ENCODE measurements at places on chromosomes 6 and 20.
A peak's percentile ranks its signal among the peaks of the same experiment; 100 is the strongest.

DNA sequence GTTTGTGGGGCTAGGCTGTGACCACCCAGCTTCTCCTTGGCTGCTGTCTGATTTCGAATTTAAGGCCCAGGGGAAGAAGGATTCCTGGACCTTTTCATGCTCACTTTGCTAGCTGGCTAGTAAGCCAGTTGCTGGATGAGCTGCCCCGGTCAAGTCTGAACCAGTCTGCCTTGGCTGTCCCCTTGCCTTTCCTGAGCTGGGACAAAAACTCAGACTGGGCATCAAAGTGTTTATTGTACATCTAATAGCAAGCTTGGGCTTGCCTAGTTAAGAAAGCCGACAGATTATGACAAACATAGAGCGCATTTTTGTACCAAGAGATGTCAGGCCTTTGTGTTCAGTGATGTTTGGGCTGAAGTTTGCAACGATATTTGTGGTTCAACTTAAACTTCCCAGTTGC lies 750 bp upstream of the PAK5 start:
- DNase-seq: no peak

DNA sequence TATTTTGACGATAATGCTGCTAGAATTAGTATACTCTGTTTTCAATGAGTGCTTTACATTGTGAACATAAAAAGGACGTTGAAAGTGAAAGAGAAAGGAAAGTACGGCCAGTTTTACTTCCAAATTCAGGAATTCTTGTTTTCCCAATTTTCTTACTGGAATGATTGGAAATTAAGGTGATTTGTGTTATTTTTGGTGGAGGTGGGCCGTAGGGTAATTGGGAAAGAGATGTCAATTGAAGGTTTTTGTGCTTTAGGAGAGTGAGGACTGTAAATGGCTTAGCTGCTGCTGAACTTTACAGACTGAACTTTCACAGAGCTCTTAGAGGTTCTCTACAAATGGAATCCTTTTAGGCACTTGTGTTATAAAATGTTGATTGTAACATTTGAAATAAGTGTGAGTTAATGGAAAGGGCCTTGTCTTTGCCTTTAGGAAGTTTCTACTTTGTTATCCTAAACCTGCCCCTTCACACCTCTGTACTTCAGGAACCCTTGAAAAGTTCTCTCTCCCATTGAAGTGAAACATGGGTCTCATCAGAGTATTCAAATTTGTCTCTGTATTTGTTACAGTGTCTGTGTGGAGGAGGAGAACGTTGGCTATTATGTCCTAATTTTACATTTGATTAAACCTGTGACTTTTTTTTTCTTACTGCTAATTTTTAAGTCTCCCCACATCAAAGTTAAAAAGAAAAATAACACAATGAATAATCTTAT lies 256.4 kb downstream of the ARID1B start:
- DNase-seq: no peak

GRCh38 chr6:142843361-142843760 lies 101.6 kb downstream of the HIVEP2 start:
- no peak for DNase-seq

GRCh38 chr20:62416651-62417637 lies 9.9 kb upstream of the CABLES2 start:
- no peak for DNase-seq

DNA sequence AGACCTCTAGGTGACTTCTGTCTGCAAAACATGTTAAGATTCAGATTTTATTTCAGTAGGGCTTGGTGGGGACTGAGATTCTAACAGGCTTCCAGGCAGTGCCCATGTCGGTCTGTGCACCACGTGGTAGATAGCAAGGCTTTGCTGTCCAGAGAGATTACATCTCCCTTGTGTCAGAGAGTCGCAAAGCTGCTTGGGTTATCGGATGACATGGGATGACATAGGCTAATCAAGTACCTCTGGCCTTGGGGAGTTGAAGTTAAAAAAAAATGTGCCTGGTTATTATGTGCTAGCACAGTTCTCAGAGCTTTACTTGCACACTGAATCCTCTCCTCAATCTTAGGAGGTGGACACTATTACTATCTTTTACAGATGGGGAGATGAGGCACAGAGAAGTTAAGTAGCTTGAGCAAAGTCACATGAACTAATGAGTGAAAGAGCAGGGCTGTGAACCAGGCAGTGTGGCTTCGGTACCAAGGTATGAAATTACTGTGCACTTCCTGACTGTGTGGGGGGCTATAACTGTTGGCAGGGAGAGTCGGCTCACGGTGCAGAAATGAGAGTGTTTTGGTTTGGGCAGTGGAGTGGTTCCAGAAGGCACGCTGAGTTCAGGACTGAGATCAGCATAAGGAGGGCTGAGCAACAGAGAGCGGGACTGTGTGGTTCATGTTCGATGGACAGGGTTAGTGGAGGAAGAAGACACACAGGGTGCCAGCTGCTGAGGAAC lies 41.1 kb downstream of the FARS2 start:
- peak; percentile 13 for DNase-seq

DNA sequence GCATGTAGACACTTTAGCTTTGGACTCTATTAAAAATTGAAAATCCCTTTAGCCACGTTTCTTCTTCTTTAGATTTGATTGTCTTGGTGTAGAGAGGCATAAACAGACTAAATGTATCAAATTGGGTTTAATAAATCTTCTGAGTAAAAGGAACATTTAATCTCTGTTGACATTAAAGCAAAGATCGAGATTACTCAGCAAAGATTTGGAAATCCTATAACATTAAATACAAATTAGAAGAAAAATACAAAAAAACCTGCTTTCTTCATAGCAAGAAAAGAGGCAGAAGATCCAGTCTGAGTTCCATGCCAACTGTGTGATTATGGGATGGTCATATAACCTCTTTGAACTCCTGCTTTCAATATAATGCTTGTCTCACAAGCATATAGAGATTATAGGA lies 172.3 kb downstream of the GJA1 start:
- no peak for DNase-seq

DNA sequence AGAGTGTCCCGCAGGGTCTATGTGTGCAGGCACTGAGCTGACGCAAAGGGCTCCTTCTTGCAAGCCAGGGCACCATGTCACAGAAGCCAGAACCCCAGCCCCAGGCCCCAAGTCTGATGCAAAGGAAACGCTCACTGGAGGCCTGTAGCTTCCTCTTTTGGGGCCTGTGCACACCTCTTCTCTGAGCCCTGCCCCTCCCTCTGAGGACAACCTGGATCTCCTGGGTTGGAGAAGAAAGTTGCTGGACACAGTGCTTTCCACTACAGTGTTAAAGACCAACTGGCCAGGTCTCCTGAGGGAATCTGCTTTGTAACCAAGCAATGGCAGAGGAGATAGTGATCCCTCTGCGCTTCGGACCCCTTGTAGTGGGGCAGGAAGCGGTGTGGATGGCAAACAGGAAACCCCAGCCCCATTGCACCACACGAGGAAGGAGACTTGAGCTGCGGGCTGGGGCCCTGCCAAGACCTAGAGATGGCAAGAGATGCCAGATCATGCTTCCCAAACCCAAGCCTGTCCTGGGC lies 90.0 kb downstream of the PRND start:
- peak; percentile 52 for DNase-seq

- DNase-seq: no peak
Observed at GRCh38 chr6:91565207-91565606, 978.3 kb upstream of the MAP3K7 start.

- DNase-seq: no peak
Observed at GRCh38 chr6:168118935-168119334, 39.9 kb upstream of the FRMD1 start.

DNA sequence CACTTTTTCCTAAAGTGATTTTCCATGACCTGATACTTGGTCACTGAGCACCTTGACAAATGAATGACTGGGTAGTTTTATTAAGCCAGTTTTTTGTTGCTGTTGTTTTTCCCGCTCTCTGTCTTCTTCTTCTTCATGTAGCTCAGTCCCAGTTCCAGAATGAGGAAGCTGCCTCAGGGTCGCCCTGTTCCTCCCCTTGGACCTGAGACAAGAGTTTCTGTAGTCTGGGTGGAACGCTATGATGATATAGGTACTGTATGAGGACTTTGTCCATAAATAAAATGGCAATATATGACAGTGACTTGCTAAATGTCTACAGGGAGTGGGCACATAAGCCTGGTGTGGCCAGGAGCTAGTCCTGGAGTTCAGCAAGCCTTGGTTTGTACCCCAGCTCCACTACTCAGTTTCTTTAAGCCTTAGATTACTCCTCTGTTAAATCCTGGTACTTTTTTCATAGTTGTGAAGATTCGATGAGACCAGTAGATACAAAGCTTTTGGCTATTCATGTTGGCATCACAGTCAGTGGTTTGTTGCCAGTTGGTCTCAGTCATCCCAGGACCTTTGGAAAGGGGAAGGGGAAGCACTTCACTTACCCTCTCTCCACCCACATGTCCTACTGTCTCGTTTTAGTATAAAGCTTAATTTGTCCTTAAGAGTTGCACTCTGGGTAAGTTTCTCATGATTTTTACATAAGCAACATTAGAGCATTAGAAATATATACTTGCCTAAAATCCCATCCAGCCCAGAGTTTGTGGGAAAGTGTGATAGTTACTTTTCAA lies 11.1 kb upstream of the ADIG start:
- DNase-seq: no peak

- no peak for DNase-seq
Observed at GRCh38 chr20:39252035-39252434, 289.9 kb downstream of the DHX35 start.

DNA sequence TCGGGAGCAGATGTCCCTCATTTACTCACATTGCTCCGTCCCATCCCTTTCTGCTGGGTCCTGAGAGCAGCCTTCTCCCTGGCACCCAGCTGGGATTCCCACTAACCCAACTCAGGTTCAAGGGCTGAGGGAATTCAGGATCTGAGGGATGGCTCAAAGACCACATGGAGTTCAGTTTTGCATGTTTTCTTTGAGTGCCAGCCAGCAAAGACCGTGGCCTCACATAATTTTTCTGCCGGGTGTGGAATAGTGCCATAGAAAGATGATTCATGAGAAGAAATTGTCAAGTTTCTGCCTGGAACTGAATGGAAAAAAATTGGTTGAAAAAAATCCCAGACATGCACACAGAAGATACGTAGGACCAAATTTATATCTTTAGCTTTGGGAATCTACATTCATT lies 168.6 kb downstream of the CD83 start:
- no peak for DNase-seq

GRCh38 chr20:4459081-4459480 lies 262.6 kb upstream of the PRND start:
- no peak for DNase-seq

DNA sequence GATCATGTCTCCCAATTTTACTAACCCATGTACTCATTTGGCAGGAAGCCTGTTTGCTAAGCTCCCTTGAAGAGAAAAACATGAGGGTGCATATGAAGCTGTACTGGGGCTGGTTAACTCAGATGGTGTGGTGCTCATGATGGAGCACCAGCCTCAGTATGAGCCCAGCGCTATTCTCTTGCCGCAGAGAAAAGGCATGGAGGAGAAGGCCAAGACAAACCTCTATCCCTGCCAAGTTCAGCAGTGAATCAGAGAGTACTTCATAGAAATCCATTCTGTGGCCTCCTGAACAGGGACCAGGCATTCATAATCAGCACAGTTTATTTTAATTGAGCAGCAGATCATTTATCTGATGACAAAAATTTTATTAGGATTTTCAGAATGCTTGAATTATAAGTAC lies 398.1 kb downstream of the LMBRD1 start:
- DNase-seq: no peak

DNA sequence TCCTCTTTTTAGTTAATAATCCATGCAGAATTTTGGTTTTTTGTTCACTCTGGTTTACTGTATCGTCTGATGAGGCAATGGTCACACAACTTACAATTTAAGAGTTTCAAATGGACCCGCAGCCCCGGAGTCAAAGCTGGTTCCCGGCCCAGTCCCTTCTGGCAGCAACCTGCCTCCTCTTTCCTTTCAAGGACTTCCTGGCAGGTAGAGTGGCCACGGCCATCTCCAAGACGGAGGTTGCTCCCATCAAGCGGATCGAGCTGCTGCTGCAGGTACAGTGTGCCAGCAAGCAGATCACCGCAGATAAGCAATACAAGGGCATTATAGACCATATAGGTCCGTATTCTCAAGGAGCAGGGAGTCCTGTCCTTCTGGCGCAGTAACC lies 218.2 kb downstream of the GJA1 start:
- no peak for DNase-seq

- no peak for DNase-seq
Observed at GRCh38 chr6:145823328-145823944, 8.8 kb upstream of the FBXO30 start.

GRCh38 chr6:3697609-3698008 lies 53.9 kb downstream of the PXDC1 start:
- DNase-seq: no peak

DNA sequence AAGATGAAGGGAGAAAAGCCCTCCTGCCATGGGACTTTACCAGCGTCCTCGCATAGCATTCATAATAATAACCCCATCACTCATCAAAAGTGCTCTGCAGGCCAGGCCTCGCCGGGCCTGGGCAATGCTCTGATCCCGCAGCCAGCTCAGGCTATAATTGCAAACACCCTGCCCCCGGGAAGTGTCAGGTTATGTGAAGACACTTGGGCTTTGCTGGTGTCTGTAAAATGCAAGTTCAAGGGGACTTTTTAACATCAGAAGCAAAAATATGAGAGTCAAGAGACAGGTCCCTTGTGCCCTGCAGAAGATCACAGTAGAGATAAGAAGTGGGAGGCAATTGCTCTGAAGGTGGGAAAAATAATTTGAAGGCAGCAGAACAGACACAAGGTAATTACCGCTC lies 381.0 kb downstream of the MAFB start:
- no peak for DNase-seq

GRCh38 chr20:4091490-4092479 lies 76.4 kb upstream of the RNF24 start:
- no peak for DNase-seq

DNA sequence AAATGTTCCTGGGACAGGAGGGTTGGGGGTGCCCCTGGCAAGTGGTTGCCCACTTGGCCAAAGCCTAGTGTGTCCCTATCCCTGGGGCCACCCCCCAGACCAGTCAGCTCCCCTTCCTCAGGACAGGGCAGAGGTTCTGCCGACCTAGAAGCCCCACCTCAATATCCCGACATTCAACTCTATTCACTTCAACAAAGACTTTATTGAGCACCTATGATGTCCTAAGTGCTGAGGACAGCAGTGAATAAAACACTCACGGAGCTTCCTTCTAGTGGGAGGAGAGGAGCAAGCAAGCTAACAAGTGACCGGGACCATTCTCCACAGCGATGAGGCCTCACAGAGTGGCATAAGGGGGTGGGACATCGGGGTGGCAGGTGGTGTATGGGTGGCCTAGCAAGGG lies 52.7 kb downstream of the GRM4 start:
- DNase-seq: no peak

GRCh38 chr20:9352739-9353138 lies 161.7 kb upstream of the LAMP5 start:
- no peak for DNase-seq

GRCh38 chr6:19336579-19336978 lies 500.6 kb upstream of the ID4 start:
- DNase-seq: no peak

- DNase-seq: no peak
Observed at GRCh38 chr20:50356525-50356885, 153.7 kb upstream of the PTPN1 start.
